Stimulated activated CD8-positive, alpha-beta memory T cell treated with anti-CD3 and anti-CD28 coated beads, Interleukin-2, amount 100 ng/mL, for 48 hours (primary cell): ENCODE measurements at places on chromosomes 12 and 14.

- DNase-seq: no peak
Measured at GRCh38 chr14:93993382-93993781, 3.7 kb upstream of the CCDC197 start.

GRCh38 chr12:84034871-84035270, 877.7 kb downstream of the SLC6A15 start:
- DNase-seq: no peak

GRCh38 chr12:131831635-131832041, 3.4 kb downstream of the MMP17 start:
- DNase-seq: no peak

- no peak for DNase-seq
Measured at GRCh38 chr12:87870061-87870460, 159.1 kb downstream of the C12orf50 start.

- DNase-seq: no peak
Measured at GRCh38 chr14:81211844-81212243, 8.9 kb downstream of the GTF2A1 start.

GRCh38 chr12:104059963-104060362, 4.4 kb upstream of the HCFC2 start:
- no peak for DNase-seq

- no peak for DNase-seq
Measured at GRCh38 chr12:105670672-105671071, 340.2 kb downstream of the C12orf75 start.

- no peak for DNase-seq
Measured at GRCh38 chr12:67107751-67108269, 161.3 kb upstream of the CAND1 start.

- no peak for DNase-seq
Measured at GRCh38 chr14:27253966-27254365, 656.1 kb upstream of the NOVA1 start.

- no peak for DNase-seq
Measured at GRCh38 chr12:19165451-19165850, 35.9 kb downstream of the PLEKHA5 start.

- no peak for DNase-seq
Measured at GRCh38 chr12:89695100-89695499, 13.5 kb downstream of the ATP2B1 start.

- DNase-seq: no peak
Measured at GRCh38 chr12:24233519-24234246, 284.2 kb upstream of the SOX5 start.

DNA sequence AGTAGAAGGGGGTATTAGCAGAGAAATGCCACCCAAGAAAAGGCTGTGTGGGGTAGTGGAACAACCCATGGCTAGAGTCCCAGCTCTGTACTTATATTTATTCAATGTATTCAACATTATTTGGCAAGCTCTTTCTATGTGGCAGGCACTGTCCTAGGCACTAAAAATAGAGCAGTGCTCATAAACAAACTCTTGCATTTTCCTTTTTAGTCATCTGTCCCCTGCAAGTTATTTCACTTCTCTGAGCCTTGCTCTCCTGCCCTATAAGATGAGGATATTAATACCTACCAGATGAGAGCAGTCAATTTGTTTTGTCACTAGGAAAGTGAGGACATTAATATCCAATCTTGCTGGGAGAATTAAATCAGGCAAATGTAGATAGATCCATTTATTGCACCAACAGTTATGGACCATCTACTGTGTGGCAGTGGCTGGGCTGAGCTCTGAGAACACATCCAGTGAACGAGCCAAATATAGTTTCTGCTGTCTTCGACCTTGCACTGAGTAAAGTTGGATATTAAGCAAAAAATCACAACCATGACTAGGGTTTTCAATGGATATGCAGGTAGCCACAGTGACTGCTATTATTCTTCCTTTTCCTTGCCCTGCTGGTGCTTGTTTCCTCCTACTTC, 314.3 kb upstream of the TBX3 start:
- DNase-seq: no peak

GRCh38 chr12:63994704-63995103, 150.2 kb downstream of the SRGAP1 start:
- DNase-seq: no peak

GRCh38 chr14:91980157-91980556, 32.7 kb upstream of the FBLN5 start:
- DNase-seq: no peak

DNA sequence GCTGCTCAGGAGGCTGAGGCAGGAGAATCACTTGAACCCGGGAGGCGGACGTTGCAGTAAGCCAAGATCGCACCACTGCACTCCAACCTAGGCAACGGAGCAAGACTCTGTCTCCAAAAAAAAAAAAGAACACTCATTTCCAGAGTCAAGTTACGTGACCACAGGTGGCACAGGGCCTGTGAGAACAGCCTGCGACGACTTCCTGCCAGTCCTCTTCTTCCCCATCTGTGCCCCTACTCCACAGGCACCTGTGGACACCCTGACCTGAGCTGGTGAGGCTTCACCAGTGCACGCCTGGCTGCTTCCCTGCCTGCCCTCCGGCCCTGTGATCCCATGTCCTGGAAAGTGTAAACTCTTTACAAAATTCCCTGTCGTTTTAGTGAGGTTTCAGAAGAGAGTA, 77.7 kb downstream of the PPP2R5C start:
- no peak for DNase-seq

- DNase-seq: no peak
Measured at GRCh38 chr12:121159467-121160307, 27.0 kb downstream of the P2RX7 start.

DNA sequence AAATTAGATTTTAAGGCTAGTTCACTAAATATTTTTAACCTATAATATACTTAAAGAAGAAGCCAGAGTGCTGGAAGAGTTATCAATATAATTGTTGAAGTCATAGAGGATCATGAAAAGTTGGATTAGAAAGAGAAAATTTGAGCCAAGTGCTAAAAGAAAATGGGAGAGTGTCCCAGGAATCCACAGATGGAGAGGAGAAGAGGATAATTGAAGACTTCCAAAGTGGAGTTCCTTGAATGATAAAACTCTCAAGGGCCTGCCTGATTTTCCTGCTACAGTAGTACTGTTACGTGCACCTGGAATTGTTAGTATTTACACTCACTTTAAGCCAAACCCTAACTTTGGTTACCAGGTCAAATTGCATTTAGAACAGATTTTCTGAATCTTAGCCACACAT, 113.2 kb downstream of the MSRB3 start:
- no peak for DNase-seq

GRCh38 chr12:104026841-104027599, 23.0 kb downstream of the GLT8D2 start:
- DNase-seq: no peak

GRCh38 chr14:39868251-39868650, 436.0 kb upstream of the FBXO33 start:
- DNase-seq: no peak

DNA sequence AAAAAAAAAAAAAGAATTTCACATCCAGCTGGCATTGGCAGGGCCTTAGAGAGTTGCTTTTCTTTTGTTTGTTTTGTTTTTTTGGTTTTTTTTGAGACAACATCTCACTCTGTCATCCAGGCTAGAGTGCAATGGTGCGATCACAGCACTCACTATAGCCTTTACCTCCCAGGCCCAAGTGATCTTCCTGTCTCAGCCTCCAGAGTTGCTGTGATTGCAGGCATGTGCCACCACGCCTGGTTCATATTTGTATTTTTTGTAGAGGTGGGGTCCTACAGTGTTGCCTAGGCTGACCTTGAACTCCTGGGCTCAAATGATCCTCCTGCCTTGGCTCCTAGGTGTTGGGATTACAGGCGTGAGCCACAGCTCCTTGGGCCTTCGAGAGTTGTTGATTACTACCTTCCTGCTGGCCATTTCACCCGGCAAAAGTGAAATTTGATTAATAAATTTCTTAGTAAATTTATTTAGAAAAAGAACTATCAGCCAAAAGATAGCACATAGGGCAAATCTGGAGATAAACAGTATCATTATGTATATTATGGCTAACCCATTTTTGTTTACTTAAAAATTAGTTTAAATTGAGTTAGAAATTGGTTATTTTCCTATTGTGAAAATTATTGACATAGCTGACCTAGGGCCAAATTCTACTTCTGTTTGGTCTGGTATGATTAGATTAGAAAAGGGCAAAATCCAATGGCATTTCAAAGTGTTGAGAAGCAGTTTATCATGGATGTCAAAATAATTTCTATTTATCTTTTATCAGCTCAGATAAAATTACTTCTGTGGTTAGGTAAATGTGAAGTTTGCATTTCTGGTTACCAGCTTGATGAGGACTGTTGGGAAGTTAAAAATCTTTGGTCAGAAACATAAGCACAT, 12.6 kb downstream of the ACTR6 start:
- no peak for DNase-seq

GRCh38 chr12:78343657-78344056, 513.0 kb downstream of the NAV3 start:
- no peak for DNase-seq

DNA sequence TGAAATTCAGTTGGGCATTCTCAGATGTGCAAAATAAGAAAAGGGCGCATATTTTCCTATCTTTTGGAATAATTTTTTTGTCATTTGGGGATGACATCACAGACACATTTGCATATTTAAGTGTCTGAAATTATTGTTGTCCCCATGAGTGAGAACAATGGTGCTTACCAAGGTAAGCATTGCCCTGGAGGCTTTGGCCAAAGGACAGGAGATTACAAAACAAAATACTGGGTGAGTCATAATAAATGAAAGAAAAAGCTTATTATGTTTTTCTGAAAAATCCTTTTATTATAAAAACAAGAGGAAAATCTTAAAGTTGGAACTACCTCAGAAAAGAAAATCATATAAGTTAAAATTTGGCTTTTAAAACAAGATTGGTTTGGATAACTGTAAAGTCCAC, 254.9 kb downstream of the BTG1 start:
- no peak for DNase-seq

- peak; percentile 63 for DNase-seq
Measured at GRCh38 chr12:4356041-4356327, 23.5 kb downstream of the FGF23 start.

- no peak for DNase-seq
Measured at GRCh38 chr14:73272393-73272792, 35.1 kb downstream of the PAPLN start.

DNA sequence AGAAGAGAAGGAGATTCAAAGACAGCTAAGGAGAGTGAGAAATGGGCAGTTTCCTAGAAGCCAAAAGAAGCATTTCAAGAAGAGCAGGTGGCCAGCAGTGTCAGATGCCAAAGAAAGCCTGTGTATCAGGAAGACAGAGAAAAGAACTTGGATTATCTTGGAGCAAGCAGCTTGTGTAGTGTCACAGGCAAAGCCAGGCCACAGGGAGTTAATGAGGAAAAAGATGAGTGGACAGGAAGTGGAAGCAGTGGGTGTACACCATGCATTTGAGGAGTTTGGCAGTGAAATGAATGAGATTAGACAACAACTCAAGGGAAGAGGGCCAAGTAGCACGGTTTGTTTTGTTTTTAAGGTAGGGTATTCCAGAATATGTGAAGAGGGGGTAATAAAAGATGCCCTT, 5.6 kb upstream of the MYH7 start:
- DNase-seq: no peak

- no peak for DNase-seq
Measured at GRCh38 chr12:1668833-1669543, 21.9 kb upstream of the ADIPOR2 start.

GRCh38 chr12:58809064-58809607, 111.2 kb downstream of the LRIG3 start:
- DNase-seq: no peak

- peak; percentile 65 for DNase-seq
Measured at GRCh38 chr12:120639771-120640721, at the start of gene CABP1. CABP1 (plus strand) TSS chr12:120640626; CDS start chr12:120640686, 60 bp downstream.

- no peak for DNase-seq
Measured at GRCh38 chr14:66099451-66099850, 386.7 kb upstream of the CCDC196 start.

- DNase-seq: no peak
Measured at GRCh38 chr14:52949711-52950409, 990 bp downstream of the FERMT2 start.

DNA sequence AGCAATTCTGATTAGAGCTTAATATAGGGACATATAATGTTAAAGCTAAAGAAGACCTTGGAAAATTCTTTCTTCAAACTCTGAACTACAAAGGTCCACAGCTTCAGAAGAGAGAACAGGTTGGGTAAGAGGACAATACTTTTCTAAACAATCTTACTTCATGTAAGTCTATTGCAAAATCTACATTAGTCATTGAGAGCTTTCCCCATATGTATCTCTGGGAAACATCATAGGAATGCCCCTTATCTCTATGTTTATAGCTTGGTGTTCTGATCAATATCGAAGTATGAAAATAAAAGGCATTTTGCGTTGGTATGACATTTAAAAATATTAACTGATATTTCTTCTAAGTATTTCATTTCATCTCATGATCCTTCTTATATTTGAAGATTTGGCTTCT, 962.6 kb downstream of the AACS start:
- no peak for DNase-seq

DNA sequence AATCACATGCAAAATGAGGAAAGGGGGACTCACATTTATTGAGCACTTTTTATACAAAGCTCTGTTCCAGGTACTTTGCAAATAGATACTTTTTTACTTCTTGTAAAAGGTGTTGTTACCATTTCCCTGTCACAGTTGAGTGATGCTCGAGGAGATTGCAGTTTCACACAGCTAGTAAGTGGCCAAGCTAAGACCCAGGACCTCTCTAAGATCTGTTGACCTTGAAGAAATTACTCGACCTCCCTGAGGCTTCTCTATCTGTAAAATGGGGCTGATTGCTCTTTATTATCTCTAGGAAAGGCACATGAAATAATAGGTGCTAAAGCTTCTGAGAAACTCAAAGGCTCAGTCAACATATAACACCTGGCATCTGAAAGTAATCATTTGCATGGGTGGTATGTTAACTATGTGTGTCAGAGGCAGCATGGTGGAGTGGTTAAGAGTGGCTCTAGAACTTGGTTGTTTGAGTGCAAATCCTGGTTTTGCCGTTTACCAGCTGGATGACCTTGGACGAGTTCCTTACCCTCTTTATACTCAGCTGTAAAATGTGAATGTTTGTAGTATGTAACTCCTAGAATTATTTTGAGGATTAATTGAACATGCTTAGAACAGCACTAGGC, 41.5 kb downstream of the IFT81 start:
- no peak for DNase-seq

DNA sequence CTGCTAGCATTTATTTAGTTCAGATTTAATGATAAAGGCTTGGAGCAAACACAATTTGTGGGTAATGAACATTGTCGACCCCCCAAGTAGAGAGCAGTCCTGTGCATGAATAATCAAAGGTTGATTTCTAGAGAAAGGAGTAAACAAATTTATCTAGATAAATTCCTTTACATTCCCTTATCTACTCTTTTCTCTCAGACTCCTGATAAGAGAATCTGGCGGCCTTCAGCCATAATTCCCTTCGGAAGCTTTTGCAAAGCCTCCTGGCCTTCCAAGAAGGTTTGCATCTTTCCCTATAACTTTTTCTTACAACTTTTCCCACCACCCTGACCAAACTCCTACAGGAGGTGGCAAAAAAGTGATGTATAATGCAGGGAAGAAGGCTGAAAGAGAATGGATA, 42.1 kb downstream of the TMTC3 start:
- no peak for DNase-seq

- DNase-seq: no peak
Measured at GRCh38 chr12:112238441-112238840, 113.1 kb downstream of the TRAFD1 start.
